ENCODE measurements at places on chromosomes 1 and 21. TPM values are rescaled to one million over a fixed set of nuclear protein-coding genes. Genes with fewer than 3 reads are reported as not detected.

The TRIM67 gene
- 0.58 TPM for total RNA-seq

The SPATA17 gene
- 0.58 TPM for total RNA-seq

The KIAA0040 gene
- 18.6 TPM for total RNA-seq

The ST6GALNAC5 gene
- total RNA-seq = 0.29 TPM

The LRRC39 gene
- 0.53 TPM for total RNA-seq

The SH2D1B gene
- total RNA-seq = not detected
